NCI-H69 (cell line): ENCODE measurements at places on chromosomes 7 and 10.

- no peak for DNase-seq
Measured at GRCh38 chr10:124596962-124597845, 135.6 kb downstream of the LHPP start.

DNA sequence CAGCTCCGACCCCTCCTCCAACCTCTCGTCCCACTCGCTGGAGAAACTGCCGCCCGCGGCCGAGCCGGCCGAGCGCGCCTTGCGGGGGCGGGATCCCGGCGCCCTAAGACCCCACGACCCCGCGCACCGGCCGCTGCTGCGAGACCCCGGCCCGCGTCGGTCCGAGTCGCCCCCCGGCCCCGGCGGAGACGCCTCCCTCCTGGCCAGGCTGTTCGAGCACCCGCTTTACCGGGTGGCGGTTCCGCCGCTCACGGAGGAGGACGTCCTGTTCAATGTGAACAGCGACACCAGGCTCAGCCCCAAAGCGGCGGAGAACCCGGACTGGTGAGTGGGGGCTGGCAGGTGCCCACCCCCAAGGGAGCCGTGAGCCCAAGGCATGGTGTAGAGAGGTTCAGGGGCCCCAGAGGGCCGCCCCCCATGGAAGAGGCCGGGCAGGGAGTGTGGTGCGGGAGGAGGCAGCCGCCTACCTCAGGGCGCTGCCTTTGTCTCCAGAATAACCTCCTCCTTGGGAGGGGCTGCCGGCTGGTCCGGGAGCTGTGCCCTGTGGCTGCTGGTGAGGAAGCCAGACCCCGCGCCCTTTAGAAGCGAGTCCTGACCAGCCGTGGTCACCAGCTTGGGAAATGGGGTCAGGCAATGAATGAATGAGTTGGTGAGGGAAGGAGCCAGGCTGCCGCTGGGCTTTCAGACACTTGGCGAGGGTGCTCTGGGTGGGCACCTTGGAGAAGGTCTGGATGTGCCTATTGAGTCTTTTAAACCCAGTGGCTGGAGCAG lies 1.3 kb downstream of the FAM20C start:
- DNase-seq: no peak

DNA sequence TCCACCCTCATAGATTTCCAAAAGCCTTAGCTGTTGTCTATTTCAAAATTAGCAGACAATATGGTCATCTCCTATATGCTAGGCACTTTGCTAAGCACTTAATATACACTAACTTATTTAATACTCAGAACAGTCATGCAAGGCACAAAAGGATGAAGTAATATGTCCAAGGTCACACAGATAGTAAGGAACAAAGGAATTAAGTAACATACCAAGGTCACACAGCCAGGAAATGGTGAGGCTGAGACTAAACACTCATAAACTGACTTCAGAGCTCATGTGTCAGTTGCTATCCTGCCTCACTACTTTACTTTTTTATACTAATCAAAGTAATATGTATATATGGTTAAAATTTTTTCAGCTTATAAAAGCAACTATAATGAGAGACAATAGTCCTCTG lies 23.6 kb upstream of the HIBADH start:
- no peak for DNase-seq

DNA sequence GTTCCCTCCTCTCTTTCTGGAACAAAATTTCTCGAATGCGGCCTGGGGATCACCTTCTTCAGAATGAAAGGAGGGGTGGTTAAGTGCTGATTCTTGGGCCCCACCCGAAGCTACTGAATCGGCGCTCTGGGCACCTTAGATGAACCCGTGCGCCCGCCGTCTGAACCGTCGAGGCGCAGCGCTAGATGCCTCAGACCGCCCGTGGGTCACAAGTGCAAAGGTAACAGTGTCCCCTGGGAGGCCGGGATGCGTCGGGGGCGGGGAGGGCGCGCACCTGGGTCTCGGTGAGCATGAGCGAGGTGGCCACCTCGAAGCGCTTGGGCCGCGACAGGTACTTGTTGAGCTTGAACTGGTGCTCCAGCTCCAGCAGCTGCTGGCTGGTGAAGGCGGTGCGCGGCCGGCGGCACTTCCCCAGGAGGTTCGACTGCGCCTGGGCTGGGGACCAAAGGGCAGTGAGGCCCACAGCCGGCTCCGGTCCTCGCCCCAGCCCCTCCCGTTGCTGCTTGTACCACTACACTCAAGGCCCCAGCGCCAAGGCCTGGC lies 4.2 kb downstream of the MNX1 start:
- DNase-seq: no peak

DNA sequence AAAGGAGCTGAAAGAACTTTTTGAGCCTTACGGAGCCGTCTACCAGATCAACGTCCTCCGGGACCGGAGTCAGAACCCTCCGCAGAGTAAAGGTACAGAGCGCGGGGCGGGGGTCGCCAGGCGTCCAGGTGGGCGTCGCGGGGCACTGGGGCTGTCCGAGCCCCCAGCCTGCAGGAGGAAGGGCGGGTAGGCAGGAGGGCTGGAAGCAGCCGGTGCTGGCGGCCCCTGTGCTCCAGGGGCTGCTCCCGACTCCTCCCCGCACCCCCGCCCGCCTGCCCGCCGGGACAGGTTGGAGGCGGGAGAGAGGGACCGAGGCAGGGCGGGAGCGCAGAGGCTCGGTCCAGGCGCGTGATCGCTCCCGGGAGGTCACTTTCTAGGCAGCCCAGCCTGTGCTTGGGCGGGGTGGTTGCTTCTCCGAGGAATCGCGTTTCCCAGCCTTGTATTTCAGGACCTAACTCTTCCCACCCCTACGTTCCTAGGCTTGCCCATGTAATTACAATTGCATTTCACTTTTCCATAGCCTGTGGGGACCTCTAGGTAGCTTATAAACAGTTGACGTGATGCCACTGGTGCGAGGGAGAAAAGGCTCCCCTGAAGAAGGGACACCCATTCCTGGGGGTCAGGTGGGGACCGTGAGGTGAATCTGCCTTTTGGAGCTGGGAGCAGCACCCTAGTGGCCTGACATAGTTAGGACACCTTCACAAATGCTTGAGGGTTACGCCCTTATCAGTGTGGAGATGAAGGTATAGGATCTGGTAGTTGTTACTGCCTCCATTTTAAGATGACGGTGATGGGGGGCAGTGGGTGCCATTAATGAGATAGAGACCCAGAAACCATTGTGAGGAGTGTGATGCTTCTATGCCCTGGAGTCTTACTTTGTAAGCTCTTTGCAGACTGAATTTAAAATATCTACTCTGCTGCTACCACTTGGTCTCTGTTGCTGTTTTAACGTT lies 148.2 kb downstream of the CELF2 start:
- peak; percentile 4 for DNase-seq

DNA sequence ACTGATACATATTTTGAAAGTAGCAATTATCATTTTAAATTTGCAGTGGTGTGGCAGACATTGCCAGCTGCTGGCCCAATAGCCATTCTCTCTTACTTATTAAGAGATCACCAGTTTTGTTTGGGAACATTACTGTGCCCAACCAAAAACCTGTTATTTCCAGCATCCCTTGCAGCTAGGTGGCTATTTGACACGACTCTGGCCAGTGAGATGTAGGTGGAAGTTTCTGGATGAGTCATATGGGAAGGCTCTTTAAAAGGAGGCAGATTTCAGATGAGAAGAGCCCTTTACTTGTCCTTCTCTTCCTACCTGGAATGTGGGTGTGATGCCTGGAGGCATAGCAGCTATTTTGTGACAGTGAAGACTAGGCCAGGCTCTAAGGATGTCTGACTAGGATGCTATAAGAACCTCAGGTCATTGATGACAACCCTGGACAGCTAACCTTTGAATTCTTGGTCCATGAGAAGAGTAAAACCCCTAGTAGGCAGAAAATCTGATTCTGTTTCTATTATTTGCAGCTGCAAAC lies 77.9 kb downstream of the CARD11 start:
- no peak for DNase-seq

GRCh38 chr10:27701938-27702537 lies 43.6 kb downstream of the MKX start:
- DNase-seq: no peak

- DNase-seq: peak; percentile 71
Measured at GRCh38 chr7:16646472-16647072, 591 bp downstream of the BZW2 start.

DNA sequence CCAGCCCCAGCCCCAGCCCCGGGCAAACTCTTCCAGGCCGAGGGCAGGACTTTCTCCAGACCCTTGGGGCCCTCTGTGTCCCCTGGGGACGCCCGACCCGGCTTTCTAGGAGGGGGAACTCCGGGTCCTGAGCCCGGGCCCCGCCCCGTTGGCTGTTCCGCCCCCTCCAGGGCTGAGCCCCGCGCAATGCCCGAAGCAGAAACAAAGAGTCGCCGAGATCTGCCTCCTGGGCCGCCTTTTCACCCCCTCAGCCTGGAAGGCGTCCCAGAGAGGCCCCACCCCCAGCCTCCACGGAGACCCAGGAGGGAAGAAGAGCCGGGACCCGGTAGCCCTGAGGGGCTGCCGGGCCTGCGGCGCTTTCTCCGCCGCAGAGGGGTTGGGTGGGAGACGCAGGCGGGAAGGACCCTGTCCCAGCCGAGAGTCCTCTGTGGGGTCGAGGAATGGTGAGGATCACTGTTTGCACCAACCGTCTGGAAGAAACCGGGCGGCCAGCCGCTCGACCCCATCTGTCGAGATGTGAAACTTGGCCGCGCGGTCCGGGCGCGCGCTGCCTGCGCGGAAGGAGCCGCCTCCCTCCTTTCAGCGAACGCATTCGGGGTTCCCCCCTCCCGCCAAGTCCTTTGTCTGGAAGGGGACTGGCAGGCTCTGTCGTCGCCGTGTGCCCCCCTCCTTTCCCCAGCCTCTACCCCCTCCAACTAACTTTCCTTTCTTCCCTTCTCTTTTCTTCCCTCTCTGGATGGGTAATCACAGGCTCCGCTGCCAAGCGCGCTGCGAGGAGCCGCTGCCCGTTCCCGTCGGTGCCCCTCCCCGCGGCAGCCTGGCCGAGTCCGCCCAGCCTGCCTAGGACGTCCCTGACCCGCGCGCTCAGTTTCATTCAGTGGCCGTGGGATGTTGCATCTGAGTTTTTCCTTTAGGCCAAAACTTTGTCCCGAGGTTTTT lies 10.2 kb downstream of the EN2 start:
- DNase-seq: peak; percentile 36

- no peak for DNase-seq
Measured at GRCh38 chr10:60086421-60086820, 180.1 kb upstream of the CCDC6 start.

- DNase-seq: peak; percentile 23
Measured at GRCh38 chr7:148620749-148621359, 30.3 kb downstream of the C7orf33 start.

DNA sequence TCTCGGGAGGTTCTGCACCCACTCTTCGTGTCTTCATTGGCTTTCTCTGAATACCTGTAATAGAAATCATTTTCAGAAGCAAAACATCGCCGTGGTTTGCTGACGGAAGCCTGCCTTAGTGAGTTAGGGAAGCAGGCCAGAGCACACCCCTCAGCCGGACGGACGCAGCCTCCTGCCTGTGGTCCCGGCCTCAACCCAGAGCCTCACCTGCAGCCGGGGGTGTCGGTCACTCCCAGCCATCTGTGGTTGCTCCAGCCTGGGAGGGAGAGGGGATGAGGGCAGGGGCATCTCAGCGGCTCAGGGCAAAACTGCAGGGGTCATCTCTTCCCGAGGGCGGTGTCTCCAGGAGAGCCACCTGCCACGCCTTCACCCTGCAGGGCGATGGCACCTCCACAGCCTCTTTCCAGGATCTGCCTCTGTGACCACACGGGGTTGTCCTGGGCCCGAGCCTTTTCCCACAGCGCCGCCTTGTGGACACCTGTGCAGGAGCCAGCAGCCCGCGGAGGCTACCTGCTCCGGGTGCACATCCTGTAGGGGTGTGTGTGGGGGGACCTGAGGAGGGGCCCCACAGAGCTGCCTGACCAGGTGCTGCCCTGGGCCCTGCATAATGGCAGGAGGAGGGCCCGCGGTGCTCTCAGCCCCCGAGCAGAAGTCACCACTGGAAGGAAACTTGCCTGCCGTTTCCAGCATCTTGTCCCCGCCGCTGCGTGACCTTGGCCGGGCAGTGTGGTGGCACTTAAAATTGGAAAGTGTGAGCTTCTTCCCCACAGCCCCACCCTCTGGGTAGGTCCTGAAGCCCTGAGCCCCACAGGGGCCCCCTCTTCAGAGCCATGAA lies 21.6 kb upstream of the AP5Z1 start:
- peak; percentile 81 for DNase-seq

DNA sequence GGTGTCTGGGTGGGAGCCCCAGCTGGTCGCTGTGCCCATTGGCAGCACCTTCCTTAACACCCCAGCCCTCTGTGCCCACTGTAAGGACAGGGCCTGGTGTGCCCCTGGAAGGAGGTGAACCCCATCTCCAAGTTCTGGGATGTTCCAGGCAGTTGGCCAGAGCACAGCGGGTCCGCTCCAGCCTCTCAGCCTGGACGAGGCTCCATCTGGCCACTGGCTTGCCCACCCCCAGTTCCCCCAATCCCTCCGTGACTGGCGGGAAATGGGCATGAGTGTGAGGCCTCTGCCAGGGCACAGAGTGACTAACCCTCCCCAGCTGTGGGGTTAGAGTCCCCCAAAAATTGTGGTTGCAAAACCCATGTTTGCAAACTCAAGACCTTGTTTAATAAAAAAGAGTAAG lies 15.6 kb downstream of the GRIFIN start:
- DNase-seq: no peak

- DNase-seq: peak; percentile 45
Measured at GRCh38 chr7:80721883-80722615, 83.6 kb downstream of the CD36 start.

- DNase-seq: no peak
Measured at GRCh38 chr10:30047430-30047829, 12.0 kb downstream of the JCAD start.

DNA sequence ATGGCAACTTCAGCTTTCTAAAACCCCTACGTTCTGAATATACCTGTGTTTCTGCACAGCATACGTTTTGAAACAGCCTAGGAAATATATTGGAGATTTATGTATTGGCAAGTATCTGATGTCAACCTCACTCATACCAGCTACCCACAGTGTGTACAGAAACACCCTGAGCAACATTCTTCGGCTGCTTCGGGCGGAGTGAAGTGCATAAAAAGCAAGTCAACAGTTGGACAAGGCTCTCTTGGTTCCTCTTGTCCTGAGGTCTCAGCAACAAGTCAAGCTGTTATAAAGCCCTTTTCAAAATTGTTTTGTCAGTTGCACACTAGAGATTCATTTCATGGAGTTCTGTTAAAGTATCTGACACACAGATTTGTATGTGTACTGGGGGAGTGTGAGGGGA lies 40.0 kb upstream of the PAPSS2 start:
- DNase-seq: peak; percentile 35

- DNase-seq: peak; percentile 46
Measured at GRCh38 chr10:123148414-123149161, 652 bp downstream of the HMX2 start.

- DNase-seq: no peak
Measured at GRCh38 chr10:78737883-78738856, 330.6 kb upstream of the ZMIZ1 start.

GRCh38 chr7:96598421-96598820 lies 111.2 kb downstream of the SEM1 start:
- peak; percentile 82 for DNase-seq
